ENCODE measurements at places on chromosomes 7 and 10. TPM values are rescaled to one million over a fixed set of nuclear protein-coding genes. Genes with fewer than 3 reads are reported as not detected.

DNA sequence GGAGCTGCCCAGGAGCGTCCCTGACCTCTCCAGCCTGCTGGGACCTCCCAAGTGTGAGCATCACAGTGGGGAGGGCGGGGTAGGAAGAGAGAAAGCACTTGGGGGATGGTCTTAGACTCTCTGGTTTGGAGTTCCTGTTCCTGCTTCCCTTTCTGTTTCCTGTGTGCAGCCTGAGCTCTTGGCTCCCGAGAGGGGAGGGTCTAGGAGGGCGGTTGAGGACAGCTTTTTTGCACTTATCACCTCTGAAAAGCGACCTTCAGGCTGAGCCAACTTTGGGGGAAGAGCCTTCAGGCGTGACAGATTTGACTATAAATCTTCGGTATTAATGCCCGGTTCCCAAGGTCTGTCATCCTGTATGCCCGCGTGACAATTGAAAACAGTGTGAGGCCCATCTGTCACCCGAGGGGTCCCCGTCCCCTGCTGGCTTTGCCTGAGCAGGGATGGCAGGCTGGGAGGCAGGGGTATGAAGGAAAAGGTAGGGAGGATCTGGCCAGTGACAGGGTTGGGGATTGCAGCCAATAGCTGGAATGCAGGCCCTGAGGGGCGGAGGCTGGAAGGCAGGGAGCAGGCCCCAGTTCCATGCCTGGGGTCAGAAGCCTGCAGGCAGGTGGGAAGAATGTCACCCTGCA lies 78.6 kb downstream of the CDH23 start:
- ATAC-seq, result peak; percentile 22

GRCh38 chr10:117861329-117861728 lies 185.4 kb downstream of the RAB11FIP2 start:
- ATAC-seq, result no peak

DNA sequence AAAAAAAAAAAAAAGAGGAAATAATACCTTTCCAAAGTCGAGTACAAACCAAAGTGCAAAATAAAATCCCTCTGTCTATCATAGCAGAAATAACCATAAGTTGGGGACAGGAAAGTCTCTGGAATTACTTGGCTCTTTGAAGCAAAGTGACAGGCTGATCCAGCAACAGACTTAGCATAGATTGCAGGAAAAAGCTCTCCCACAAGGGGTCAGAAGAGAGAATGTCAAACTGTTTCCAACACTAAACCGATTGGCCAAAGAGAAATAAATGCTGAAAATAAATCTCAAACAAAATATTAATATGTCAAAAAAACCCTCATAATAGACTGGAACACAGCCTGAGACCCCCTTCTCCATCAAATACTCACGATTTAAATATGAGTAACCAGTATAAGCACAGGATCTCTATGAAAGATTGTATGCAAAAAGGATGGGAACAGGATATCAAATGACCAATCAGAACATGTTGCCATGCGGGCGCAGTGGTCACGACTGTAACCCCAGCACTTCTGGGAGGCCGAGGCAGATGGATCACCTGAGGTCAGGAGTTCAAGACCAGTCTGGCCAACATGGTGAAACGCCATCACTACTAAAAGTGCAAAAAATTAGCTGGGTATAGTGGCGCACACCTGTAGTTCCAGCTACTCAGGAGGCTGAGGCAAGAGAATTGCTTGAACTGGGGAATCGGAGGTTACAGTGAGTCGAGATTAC lies 1000.7 kb upstream of the LRRN3 start:
- no peak for ATAC-seq

GRCh38 chr7:45606050-45606449 lies 31.9 kb downstream of the ADCY1 start:
- ATAC-seq, result no peak

DNA sequence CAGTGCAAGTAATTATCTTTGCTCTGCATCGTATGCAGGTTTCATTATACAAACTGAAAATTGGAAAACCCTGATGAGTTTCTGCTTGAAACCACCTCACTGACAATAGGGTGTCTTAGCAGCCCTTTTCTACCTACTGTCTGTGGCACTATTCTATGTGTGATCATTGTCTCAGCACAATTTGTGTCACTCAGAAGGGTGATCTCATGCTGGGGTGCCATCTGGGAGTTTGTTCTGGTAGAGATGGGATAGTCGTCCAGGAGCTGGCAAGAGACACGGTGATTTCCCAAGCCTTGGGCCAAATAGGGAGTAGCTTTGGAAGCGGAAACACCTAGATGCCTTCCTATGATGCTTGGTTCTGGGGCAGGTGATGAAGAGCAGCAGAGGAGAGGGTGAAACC lies 186.3 kb downstream of the FRMD4A start:
- ATAC-seq, result no peak

- no peak for ATAC-seq
These were observed 95.1 kb downstream of the ITGA8 start for GRCh38 chr10:15624401-15625196.

GRCh38 chr10:42938351-42938750 lies 138.5 kb upstream of the RET start:
- ATAC-seq, result no peak

DNA sequence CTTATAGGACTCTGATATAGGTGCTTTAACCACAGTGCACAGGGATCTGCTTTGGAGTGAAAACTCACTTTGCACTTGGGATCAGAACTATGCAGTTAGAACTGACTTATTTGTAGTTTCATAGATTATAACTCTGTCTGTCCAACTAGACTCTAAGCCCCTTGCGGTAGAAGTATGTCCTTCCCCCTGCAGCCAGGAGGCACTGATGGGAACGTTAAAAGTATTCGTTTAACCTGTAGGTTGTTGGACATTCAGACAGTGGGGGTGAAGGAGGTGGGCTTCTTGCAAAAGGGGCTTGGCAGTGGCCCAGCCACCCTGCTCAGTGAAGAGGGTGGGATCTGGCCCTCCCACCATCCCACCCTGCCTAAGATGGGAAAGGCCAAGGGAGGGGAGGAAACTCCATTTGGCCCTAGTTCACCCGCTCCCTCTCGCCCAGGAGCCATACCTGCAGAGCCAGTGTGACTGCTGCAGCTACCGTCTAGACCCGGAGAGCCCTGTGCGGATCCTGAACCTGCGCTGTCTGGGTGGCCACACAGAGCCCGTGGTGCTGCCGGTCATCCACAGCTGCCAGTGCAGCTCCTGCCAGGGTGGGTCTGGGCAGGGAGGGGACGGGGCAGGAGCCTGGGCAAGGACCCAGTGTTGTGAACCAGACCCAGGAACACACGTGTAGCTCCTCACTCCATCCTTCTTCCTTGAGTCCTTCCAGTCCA lies 5.7 kb upstream of the ZNF862 start:
- ATAC-seq, result no peak

GRCh38 chr7:45459476-45459875 lies 114.7 kb upstream of the ADCY1 start:
- no peak for ATAC-seq

GRCh38 chr10:112221545-112221944 lies 38.0 kb upstream of the GPAM start:
- no peak for ATAC-seq

DNA sequence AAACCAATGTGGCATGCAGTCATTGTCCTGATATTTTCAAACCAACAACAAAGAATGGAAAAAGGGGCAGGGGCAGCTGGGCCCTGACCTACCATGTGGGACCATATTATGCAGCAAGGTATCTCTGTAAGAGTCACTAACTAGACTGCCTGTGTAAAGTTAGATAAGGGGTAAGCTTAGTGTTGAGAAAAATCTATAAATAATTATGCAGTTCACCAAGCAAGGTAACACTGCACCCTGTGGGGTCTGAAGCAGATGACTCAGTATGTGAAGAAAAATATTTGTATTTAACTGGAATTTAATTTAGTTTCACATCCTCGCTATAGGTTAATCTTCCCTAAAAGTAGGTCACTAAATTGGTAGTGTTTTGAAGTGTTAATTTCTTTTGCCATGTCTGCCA lies 99.3 kb downstream of the PPP1R3A start:
- ATAC-seq, result no peak

DNA sequence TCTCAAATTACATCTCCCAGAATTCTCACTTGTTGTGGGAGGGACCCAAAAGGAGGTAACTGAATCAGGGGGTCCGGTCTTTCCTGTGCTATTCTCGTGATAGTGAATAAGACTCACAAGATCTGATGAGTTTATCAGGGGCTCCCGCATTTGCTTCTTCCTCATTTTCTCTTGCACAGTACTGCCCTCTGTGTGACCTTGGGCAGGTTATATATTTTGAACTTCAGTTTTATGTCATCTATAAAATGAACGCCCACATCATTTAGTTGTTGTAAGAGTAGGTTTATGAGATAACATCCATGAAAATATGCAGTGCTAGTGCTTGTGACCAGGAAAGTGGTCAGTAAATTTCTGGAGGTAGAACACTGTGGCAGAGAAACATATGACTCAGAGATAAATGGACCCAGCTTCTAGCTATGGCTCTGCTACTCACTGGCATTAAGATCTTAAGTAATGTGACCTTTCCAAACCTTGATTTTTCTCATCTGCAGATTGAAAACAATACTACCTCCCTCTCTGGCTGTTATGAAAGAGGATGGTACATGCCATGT lies 44.3 kb downstream of the SCRN1 start:
- ATAC-seq, result no peak

DNA sequence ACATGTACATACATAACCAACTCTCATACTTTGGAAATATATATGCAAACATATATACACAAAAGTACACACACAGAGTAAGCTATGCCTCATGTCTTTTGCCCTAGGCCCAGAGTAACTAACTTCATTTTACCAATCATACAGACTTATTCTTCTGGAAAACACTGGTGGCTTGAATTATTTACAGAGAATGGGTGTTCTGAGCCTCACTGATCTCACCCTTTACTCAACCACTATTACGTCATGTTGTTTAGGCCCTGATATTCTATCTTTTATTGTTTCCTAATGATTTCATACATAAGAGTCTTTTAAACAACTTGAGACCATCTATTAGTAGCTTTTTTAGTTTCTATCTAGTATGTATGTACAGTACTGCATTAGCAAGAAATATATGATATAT lies 43.0 kb downstream of the ANK3 start:
- ATAC-seq, result no peak

DNA sequence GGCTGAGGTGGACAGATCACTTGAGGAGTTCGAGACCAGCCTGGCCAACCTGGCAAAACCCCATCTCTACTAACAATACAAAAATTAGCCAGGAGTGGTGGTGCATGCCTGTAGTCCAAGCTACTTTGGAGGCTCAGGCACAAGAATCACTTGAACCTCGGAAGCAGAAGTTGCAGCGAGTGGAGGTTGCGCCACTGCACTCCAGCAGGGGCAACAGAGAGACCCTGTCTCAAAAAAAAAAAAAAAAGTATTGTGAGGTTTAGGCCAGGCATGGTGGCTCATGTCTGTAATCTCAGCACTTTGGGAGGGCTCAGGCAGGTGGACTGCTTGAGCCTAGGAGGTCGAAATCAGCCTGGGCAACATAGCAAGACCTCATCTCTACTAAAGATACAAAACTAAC lies 16.0 kb downstream of the TET1 start:
- no peak for ATAC-seq

- ATAC-seq, result no peak
These were observed 29.2 kb downstream of the CALML5 start for GRCh38 chr10:5470062-5470751.

- no peak for ATAC-seq
These were observed 31.0 kb upstream of the NUB1 start for GRCh38 chr7:151310578-151310977.

DNA sequence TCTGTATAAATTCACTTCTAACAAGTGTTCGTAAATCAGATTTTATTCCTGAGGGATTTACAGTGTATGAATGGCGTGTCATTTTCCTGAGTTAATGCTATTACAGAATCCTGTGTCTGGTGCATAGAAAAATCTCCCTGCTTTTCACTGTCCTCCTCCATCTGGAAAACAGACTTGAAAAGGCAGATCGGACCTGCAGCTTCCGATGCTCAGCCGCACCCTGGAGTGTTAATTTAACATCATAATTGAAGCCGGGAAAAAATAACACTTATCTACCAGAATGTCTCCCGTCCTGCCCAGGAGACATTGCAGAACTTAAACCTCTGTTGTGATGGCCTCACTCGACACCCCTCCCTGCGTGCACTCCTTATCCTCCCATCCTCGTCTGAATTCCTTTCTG lies 442.1 kb upstream of the FOXK1 start:
- ATAC-seq, result no peak

DNA sequence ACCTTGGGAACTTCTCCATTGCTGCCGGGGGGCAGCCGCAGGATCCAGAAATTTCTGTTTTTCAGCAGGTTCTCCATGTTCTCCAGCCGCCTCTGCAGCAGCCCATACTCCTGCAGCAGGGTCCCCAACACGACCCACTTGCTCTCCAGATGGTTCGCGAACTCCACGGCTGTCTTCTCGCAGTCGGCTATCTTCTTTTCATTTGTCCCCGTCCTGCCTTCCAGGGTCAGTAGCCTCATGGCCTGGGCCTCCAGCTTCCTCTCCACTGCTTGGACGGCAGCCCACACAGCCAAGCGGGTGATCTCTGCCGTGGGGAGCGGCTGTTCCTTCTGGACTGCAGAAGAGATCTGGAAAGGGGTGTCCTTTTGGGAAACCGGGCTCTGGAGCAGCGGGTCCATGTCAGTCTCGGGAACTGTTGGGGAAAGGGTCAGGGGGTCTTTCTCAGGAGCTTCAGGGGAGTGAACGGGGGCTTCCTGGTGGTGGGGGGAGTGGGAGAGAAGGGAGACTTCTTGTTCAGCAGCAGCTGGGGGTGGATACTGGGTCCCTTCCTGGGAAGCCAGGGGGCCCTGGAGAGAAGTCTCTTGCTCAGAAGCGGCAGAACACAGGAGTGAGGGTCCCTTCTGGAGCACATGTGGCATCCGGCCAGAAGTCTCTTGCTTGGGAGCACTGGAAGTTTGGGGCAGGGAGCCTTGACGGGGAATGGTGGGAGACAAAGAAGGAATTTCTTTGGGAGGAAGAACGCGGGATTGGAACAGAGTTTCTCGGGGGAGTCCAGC lies 5.5 kb downstream of the ZNF777 start:
- no peak for ATAC-seq

DNA sequence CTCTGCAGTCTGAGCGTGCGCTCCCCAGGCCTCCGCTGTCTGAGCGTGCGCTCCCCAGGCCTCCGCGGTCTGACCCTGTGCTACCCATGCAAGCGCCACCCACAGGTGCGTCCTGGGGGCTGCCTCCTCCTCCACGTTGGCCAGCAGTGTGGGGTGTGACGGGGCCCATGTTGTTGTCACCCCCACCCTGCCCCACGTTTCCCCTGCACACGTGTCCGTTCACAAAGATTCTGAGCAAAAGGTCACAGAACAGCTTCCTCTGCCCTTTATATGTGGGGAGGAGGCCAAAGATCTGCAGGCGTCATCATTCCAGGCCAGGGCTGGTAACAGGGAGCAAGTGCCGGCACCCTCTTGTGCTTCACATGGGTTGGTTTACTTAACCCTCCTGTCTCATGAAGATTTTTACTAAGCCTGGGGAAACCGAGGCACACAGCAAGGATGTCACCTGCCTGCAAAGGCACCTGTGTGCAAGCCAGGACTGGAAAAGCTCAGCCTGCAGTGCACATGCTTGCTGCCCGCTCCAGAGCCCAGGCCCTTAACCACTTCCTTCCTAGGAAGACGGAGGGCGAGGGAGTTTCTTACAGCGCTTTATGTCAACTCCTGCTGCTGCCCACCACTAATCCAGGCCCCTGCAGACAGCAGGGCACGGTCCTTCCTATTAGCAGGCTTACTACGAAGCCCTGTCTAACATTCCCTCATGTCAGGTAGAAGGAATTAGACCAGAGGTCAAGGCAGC lies 4.8 kb downstream of the GPR146 start:
- no peak for ATAC-seq

The TACC2 gene
- total RNA-seq, result 90.0 TPM

The LRCH4 gene
- total RNA-seq, result 19.3 TPM

The ARHGAP12 gene
- total RNA-seq, result 11.2 TPM

The PLEKHS1 gene
- total RNA-seq, result 1.0 TPM

The ADRB1 gene
- 0.04 TPM for total RNA-seq

The AKR1D1 gene
- not detected for total RNA-seq

The MYOF gene
- total RNA-seq, result 134 TPM

The NACAD gene
- 0.20 TPM for total RNA-seq

The COBL gene
- total RNA-seq, result 10.4 TPM
